ENCODE measurements at places on chromosomes 7 and 10.

- DNase-seq: no peak
Observed at GRCh38 chr10:131172433-131172832, 139.1 kb downstream of the TCERG1L start.

DNA sequence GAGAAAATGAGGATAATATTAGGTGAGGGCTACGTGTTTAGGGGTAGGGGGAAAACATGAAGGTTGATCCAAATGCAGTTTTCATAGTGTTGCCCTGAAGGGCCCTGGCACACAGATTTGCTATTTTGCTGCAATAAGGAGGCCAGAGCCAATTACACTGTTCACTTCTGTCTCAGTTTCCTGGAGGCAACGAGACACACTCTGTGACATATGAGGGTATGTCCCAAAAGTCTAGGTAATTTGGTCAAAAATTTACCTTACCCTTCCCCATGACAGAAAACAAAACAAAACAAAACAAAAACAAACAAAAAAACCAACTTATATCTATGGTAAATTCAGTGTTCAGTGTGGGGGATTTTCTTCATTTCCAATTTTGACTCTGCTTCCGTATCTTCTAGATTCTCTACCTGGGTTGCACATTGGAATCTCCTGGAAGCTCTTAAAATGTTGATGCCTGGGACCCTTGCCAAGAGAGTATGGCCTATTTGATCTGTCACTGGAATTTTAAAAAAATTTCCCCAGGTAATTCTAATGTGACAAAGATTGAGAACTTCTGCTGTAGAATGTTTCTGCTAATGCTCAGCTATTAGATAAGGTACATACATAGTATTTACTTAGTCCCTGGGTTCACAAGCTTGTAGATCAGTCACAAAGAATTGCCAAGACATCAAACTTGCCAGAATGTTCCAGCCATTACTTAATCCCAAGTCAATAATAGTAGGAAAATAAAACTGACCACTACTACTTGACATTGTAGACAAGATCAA lies 139.5 kb downstream of the SEMA3E start:
- DNase-seq: no peak

DNA sequence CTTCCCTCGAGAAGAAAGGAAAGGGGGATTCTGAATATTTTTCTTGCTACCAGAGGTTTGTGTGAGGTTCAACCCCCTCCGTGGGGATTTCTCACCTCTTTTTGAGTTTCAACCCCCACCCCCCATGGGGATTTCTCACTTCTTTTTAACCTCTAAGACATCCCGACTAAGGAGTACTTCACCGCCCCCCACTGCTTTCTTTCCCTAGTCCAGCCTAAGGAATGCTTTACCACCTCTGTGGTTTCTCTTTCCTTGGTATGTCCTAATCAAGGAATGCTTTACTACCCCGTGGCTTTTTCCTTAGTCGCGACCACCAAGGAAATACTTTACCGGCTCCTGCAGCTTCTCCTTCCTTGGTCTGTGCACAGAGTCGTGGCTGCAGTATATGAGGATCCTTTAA lies 149.4 kb downstream of the LYZL1 start:
- no peak for DNase-seq

DNA sequence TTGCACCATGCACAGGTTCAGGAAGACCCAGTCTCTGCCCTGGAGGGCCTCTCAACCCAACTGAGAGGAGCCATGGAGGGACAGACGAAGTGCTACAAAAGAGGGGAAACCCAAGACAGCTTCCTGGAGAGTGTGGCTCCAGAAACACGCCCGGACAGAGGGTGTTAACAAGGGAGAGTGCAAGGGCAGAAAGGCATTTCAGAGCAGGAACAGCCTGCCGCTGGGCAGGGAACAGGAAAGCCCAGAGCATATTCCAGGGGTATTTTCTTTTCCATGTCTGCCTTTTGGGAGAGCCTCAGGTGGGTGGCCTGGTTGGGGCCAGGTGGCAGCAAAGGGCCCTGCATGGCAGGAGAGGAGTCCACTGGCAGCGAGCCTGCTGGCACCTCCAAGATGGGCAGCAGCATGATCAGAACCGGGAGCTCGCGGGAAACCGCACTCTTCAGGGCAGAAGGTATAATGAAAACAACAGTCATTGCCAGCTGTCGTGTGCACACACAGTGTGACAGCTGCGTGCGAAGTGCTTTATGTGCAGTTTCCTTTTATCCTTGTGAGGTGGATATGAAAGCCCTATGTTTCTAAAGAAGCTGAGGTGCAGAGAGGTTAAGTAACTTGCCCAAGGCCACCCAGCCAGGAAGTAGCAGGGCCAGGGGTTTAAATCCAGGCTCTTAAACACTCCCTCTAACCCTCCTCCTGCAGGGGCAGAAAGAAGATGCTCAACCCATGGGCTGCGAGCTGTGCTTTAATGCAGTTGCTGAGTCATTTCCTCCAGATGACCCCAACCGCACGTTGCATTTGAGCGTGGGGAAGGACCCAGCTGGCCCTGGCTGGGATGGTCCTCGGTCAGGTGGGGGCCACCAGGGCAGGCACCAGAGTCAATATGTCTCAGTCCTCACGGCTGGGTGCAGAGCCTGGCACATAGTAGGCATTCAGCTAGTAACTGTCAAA lies 128.6 kb downstream of the OAT start:
- DNase-seq: peak; percentile 4

DNA sequence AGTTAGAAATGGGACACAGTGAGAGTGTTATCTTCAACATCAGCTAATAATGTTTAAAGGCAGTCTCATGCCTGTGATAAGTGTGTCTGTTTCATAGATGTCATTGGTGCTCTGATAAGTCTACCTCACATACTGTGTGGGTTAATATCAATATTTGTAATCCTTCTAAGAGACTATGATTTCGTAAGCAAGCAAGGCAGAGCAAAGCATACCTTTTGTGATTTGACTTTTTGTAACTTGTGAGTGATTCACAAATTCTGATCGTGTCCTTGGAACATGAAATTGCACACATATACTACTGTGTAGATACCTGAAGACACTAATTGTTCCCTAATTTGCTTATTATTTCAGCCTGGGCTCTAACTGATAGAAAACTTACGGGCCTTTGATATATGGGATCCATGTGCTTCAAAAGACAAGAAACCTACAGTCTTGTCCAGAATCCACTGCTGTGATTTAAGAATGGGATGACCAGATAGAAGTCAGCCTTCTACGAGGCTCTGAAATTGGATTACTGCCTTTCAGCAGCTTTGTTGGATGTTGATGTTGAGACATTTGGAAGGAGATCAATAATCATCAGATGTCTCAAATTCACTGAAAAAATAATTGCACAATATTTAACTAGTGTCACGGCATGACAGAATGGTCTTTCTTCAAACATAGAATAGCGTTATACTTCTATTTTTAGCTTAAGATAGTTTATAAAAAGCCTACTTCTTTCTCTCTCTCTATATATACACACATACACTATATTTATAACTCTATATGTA lies 63.2 kb upstream of the KLF6 start:
- DNase-seq: no peak

DNA sequence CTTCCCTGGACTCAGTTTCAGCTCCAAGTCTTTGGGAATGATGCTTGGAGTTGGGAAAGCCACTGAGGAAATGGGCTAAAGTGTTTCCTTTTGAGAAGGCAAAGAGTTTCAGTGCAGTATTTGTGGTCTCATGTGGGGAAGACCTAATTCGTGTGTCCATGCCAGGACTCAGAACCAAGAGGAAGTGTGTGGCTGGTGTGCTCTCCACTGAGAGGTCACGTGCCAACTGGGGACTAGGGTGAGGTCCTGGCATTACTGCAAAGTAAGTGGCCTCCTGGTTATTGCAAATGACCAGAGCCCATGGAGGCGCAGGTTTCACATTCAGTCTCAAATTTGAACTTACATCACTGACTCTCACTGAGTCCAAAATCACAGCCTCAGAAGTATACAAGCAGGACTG lies 48.6 kb upstream of the ITPRID1 start:
- DNase-seq: no peak

Data from CMK (cell line).